NCI-H2107 (cell line): ENCODE measurements at places on chromosomes 5 and 9.

DNA sequence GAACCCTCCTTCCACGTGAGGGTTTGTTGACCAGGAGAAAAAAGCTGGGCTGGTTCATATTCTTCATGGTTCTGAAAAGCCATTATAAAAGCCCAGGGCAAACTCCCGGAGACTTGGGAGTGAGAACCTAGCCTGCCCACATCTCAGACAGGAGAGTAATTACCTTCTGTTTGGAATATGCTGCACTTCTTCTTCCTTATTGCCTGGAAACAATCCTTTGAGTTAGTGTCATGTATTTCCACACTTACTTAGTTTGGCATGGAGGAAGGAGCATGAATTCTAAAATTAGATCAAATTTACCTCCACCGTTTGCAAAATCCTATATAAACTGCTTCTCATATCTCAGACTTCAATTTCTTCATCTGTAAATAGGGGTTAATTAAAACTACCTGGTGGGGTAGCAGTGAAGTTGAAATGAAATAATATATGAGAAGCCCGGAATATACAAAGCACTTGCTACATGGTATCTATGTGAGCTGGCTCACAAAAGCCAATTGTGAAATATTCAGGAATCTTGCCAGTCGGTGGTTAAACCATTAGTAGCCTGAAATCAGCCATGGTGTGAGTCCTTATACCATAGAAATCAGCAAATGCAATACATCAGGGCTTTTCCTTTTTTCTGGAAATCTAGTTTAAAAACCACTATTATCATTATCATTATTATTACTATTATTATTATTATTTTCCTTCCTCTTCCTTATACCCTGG, 140.0 kb upstream of the RAD23B start:
- no peak for DNase-seq

DNA sequence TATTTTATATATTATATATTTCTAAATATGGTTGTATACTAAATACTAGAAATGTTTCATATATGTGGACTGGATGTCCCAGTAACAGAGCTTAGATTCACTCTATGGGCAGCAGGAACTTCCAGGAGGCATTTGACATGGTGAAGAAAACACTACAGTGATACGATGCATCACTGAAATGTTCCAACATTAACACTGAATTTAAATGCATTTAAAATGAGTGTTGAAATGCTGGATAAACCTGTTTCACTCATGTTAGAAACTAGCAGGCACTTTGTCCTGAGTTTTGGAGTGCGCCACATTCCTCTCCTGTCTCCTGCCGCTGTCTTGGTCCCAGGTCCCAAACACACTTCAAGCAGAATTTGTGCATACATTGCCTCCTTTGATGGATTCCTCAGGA, 237.8 kb upstream of the NFIL3 start:
- DNase-seq = no peak

DNA sequence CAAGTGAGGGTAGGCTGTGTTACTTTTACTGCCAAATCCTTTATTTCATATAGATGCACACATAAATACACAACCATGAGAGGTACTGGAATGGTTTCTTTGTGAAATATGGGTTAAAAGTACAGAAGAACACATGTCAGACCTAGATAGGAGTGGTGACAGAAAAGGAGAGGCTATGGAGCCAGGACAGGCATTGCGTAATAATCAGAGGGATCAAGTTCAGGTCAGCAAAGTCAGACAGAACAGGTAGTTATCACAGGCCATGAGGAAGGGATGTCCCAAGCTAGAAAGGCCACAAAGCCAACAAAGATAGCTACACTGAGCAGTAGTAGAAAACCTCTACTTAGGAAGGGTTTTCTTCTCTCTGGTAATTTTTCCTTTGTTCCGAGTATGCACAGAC, 272.6 kb downstream of the KCNN2 start:
- DNase-seq = no peak

DNA sequence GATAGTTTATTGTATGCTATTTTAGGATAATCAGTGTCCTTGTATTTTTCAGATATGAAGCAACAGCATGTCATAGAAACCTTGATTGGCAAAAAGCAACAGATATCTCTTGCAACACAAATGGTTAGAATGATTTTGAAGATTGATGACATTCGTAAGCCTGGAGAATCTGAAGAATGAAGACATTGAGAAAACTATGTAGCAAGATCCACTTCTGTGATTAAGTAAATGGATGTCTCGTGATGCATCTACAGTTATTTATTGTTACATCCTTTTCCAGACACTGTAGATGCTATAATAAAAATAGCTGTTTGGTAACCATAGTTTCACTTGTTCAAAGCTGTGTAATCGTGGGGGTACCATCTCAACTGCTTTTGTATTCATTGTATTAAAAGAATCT, 14.5 kb downstream of the CCT5 start:
- no peak for DNase-seq

- DNase-seq = no peak
Observed at GRCh38 chr9:94824913-94825610, 98.6 kb downstream of the AOPEP start.

GRCh38 chr5:138241688-138242571, 28.8 kb upstream of the CDC23 start:
- DNase-seq = no peak

- no peak for DNase-seq
Observed at GRCh38 chr9:98501819-98502218, 206.9 kb downstream of the GABBR2 start.

DNA sequence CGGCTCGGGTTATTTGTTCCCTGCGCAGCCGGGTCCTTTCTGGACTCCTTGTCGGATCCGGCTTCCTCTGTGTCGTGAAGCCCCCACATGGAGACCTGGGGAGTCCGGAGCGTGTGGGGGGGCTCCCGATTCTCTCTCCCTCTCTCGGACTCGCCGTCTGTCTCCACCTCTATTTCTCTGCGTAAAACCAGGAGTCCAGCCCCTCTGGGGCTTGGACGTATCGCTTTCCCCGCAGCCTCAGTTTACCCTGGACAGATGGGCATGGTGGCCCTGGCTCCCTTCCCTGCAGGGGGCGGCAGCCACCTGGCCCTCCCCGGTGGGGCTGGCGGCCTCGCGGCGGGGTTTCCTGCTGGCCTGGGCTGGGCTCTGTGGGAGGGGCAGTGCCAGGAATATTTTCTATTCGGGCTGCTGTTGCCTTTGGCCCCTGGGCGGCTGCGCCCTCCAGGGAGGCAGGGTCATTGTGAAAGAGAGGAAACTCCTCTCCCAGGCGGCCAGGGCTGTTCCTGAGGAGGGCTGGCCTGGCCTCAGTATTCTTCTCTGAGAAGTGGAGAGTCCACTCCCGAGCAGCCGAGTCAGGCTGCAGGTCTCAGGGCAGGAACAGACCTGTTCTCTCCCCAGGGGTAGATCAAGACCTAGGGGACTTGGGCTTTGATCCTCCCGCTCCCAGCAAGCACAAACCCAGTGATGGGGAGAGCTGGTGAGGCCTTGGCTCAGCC, 665 bp downstream of the ASS1 start:
- DNase-seq = no peak

DNA sequence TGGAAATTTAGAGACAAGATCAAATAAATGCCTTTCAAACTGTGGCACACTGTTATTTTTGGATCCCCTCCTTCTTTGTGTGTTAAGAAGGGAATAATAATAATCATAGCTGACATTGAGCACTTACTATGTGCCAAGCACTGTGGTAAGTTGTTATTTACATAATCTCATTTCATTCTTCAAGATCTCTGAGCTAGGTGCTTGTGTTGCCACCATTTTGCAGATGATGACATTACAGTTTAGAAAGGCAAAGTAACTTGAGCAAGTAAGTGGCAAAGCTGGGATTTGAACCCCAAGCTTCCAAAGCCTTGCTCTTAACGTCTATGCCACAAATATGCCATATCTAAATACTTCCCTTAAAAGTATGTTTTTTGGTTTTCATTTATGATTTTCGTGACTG, 121.8 kb upstream of the TMEM161B start:
- DNase-seq = no peak

DNA sequence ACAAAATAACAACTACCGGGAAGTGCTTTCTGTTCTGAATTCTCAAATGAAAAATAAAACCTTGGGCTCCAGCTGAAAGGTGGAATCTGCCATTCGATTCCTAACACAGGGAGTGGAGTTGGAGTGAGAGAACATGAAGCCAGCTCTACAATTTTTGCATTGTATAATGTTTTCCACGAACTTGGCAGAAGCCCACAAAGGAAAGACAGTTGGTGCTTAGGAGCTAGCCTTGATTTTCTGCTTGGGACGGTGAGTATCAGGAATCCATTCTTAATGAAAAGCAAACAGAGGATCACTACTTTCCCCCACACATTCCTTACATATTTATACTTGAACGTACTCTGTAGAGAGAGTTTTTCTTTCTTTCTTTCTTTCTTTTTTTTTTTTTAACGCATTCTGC, 74.2 kb upstream of the FBXL7 start:
- no peak for DNase-seq

DNA sequence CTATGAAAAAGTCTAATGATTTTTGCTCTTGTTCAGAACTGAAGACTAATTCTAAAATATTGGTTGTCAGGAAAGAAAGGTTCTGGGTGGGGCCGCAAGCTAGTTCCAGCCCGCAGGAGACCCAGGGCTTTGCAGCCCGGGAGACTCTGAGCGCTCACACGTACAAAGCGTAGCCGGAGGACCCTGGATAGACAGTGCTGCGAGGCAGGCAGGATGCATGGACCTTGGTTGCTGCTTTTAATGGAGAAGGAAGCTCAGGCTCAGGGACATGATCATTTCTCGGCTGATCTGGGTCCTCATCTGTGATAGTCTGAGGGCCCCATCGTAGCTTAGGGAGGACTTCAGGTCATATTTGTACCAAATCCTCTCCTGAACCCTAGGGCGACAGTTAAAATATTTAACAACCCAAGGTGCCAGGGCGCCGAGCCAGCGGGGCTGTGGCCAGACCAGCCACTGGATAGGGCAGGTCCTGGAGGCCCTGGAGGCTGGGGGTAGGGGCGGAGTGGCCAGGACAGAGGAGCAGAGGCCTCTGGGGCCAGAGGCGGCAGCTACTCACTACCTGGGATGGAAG, 70.1 kb upstream of the UNC5A start:
- no peak for DNase-seq

DNA sequence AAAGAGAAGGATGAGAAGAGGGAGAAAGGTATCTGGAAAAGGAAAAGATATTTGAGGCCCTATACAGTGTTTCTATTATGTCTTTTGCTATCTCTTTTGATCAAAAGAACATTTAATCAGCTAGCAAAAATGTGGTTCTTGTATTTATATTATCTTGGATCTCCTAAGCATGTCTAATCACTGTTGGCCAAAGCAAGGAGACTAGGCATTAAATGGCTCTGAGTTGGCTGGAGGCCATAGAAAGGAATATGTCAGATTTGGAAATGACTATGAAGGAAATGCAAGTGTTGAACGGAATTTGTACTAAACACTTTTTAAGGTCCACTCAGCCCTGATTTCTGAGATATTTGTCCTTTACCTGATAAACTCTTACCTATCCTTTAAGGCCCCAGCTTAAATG, 22.4 kb upstream of the THG1L start:
- DNase-seq = no peak

DNA sequence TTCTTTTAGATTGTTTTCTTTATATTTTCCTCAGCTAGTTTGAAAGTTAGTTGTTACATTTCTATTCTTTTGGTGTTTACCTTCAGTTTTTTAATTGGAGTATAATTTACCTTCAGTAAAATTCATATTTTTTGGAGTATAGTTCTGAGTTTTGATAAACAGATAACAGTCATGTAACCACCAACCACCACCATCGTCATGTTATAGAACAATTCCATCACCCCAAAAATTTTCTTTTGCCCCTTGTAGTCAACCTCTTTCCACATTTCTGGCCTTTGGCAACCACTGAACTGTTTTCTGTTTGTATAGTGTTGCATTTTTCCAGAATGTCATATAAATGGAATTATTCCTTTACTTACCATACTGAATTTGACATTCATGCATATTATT, 6.8 kb downstream of the RMI1 start:
- DNase-seq = no peak

GRCh38 chr9:116051528-116051927, 102.1 kb upstream of the PAPPA start:
- no peak for DNase-seq

DNA sequence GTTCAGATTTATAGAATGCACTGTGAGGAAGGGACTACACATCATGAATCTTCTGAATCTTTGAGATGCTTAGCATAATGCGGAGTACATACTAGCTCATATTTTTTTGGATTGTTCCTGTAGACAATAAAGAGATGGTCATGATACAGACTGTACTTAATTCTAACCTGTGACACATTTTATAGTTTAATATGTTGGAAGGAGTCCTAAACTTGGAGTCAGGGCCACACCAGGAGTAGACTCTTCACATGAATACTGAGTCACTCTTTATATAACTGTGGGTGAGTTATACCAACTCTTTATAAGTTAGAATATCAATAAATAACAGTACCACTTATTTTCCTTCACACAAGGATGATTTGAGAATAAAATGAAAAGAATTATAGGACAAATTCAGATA, 16.9 kb downstream of the C9orf85 start:
- no peak for DNase-seq

- DNase-seq = no peak
Observed at GRCh38 chr9:105082843-105083242, 154.9 kb upstream of the ABCA1 start.

DNA sequence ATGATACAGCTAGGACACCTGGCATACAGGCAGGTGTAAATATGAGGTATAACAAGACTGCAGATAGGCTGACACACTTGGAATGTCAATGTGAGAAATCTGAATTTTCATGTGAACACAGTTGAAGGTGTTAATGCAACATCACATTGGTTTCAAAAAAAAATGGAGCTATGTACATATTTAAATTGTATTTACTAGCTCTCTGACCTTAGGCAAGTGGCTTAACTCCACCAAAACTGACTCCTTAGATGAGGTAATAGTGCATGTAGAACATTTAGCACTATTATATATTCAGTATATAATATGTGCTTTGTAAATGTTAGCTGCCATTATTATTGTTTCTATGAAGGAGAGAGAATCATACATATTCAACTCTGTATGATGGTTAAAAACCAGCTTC, 48.0 kb downstream of the HTR4 start:
- DNase-seq = no peak

GRCh38 chr5:11384441-11385250, 519.6 kb downstream of the CTNND2 start:
- DNase-seq = no peak

GRCh38 chr5:176631383-176632200, 1.1 kb downstream of the EIF4E1B start:
- DNase-seq = no peak

GRCh38 chr9:135865531-135865930, 41.8 kb downstream of the CAMSAP1 start:
- DNase-seq = no peak

DNA sequence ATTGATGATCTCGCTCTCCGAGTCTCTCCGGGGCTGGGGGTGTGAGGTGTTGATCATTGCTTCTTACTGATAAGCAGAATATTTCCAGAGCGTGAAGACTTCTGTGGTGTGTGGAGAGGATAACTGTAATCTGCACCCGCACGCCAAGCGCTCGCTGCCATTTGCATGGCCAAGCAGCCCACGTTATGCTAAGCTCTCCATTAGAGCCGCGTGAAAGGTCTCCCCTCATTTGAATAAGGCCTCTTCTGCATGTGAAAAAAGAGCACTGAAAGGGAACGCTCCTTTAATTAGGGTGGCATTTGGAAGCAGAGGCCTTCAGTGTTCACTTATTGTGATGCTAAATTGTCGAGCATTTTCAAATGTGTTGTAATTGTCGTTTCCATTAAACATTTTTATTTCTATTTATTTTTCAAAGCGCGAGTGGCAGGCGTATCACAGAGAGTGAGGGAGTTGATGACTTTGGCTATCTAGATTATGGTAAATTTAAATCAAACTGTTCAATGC, 163.6 kb upstream of the IRX2 start:
- DNase-seq = no peak
